ENCODE measurements at places on chromosomes 11 and 22.

DNA sequence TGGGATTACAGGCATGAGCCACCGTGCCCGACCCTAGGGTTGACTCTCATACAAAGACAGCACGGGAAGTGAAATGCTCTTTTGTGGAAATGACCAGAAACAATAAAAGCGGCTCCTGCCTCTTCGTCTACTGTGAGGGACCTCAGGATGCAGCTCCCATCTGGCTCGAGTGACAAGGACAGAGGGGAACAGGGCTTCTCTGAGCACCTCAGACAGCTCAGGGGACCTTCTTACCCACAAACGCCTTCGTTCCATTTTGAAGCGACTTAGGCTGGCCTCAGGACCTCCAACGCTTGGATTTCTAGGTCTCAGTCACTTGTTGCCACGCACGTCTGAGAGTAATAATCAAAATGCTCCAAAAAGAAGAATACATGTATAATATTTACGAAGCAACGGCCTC, 2.5 kb downstream of the PRAME start:
- DNase-seq: no peak

GRCh38 chr11:1139441-1140083, 18.2 kb upstream of the MUC5AC start:
- DNase-seq: peak; percentile 75

DNA sequence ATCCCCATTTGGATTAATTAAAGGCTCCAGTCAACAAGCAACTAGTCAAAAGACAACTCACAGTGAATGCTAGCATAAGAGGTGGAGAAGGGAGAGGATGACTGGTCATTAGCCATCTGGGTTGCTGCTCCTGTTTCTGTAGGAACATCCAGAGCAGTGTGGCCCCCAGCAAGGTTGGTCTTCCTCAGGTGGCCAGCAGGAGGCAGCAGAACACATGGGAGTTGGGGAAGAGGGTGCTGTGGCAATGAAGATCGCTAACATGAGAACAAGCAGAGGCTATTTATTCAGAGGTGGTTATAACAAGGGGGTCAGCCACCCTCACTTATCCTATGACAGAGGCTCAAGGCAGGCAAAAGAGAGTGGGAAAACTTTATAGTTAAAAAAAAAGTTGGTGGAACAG, 21.3 kb downstream of the IZUMO1R start:
- peak; percentile 31 for DNase-seq

GRCh38 chr11:17629113-17629512, 82.1 kb downstream of the OTOG start:
- DNase-seq: no peak

GRCh38 chr11:129711760-129712159, 103.9 kb upstream of the TMEM45B start:
- DNase-seq: no peak

- no peak for DNase-seq
These were observed 43.0 kb downstream of the TCF20 start for GRCh38 chr22:42227435-42227834.

- no peak for DNase-seq
These were observed 43.5 kb downstream of the CD44 start for GRCh38 chr11:35182317-35182939.

DNA sequence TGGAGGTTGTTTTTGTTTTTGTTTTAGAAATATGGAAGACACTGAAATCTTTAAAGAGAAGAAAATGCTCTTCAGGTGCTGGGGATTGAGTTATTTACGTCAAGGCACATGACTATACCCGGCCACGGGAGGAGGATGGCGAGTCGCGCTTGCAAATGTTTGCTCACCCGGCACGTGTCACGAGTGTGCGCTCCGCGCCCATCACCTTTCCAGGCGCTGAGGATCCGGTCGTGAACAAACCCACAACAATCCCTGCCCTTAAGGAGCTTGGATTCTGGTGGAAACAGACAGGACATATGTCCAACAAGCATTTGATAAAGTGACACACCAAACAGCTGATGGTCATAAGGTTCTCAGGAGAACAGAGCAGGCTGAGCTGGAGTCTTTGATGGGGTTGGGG, 715.5 kb downstream of the BRD1 start:
- DNase-seq: no peak

GRCh38 chr11:108009497-108010370, 1.0 kb downstream of the CUL5 start:
- peak; percentile 14 for DNase-seq

GRCh38 chr11:118914178-118914918, 11.4 kb downstream of the BCL9L start:
- no peak for DNase-seq

DNA sequence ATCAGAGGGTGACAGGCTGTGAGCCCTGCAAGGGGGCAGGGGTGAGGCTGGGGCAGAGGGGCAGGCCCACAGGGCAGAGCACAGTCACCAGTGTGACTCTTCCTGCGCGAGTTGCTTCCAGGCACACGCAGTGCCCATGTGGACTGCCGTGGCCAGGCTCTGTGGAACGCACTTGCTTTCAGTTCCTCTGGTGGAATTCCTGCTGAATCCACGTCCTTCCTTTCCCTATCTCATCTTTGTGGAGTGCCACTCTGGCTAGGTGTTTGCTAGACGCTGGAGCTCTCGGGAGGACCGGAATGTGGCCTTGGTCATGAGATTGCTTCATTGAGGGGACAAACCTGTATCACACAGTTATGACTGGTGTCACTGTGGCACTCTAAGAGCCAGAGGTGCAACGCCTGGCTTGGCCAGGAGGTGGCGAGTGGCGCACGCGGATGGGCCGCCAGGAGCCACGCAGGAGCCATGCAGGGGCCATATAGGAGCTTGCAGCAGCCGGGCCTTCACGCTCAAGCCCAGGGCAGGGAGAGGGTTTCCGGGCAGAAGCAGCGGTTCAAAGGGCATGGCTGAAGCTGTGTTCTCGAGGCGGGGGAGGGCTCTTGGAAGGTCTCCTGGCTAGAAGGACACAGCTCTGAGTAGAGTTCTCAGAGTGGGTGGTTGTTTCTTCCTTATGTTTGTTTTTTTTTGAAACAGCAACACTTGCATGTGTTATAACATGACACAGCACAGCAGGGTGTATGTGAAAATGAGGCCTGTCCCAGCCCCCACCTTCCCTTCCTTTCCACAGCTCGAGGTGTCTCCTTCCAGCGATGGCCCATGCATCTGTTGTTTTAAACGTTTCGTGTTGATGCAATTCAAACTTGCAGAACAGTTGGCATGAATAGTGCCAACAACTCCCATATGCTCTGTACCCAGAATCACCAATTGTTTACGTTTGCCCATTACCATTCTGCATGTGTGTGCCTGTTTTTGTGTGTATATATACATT, 36.2 kb downstream of the TBC1D22A start:
- peak; percentile 67 for DNase-seq

- DNase-seq: no peak
These were observed 6.7 kb upstream of the TSKU start for GRCh38 chr11:76776472-76776871.

- DNase-seq: no peak
These were observed 1376.4 kb downstream of the TBC1D22A start for GRCh38 chr22:48138855-48139254.
